WTC11 (cell line): ENCODE measurements at places on chromosomes 1 and 21. TPM values are rescaled to one million over a fixed set of nuclear protein-coding genes. Genes with fewer than 3 reads are reported as not detected.

Gene CACNA1S
- 0.02 to 0.09 TPM (median 0.07 TPM) in 3 replicates for total RNA-seq

Gene KIF26B
- 0.41 to 1.2 TPM (median 0.55 TPM) in 3 replicates for total RNA-seq

- no peaks in the 10 kb centered on the region for H3K36me3 ChIP-seq
- H3K4me3 ChIP-seq = no peak overlapping the region
- H3K27ac ChIP-seq = no peak overlapping the region
- no peak for DNase-seq
- H3K4me1 ChIP-seq = peaks cover 20% of the 10 kb centered on the region
Measured at GRCh38 chr1:96840396-96840795, 118.8 kb downstream of the PTBP2 start.

- no peak for DNase-seq
- H3K27ac ChIP-seq = no peak overlapping the region
- H3K36me3 ChIP-seq = peaks cover 3% of the 10 kb centered on the region
- H3K4me3 ChIP-seq = no peak overlapping the region
- peaks cover 8% of the 10 kb centered on the region for H3K4me1 ChIP-seq
- no peaks in the 10 kb centered on the region for H3K27me3 ChIP-seq
Measured at GRCh38 chr21:41921021-41921420, 32.8 kb downstream of the C2CD2 start.

GRCh38 chr1:43227143-43227764 lies 42.5 kb upstream of the TMEM125 start:
- H3K4me3 ChIP-seq = no peak overlapping the region
- peaks cover 20% of the 10 kb centered on the region for H3K4me1 ChIP-seq
- H3K36me3 ChIP-seq = no peaks in the 10 kb centered on the region
- DNase-seq = peak; percentile 96
- peaks cover 3% of the 10 kb centered on the region; the same call in 1 of the 2 replicates for H3K27me3 ChIP-seq

- H3K27me3 ChIP-seq = no peaks in the 10 kb centered on the region; the same call in 1 of the 2 replicates
- H3K4me1 ChIP-seq = peaks cover 19% of the 10 kb centered on the region
- H3K27ac ChIP-seq = no peak overlapping the region
- no peak overlapping the region for H3K4me3 ChIP-seq
Measured at GRCh38 chr1:178498896-178499675, 2.3 kb upstream of the CLEC20A start.

- no peaks in the 10 kb centered on the region; the same call in 1 of the 2 replicates for H3K27me3 ChIP-seq
- H3K27ac ChIP-seq = peak overlapping the region; percentile 46
- no peak overlapping the region for H3K4me3 ChIP-seq
- H3K36me3 ChIP-seq = peaks cover 18% of the 10 kb centered on the region
- H3K4me1 ChIP-seq = peaks cover 21% of the 10 kb centered on the region
Measured at GRCh38 chr1:207306603-207307002, 14.9 kb upstream of the CD55 start.

DNA sequence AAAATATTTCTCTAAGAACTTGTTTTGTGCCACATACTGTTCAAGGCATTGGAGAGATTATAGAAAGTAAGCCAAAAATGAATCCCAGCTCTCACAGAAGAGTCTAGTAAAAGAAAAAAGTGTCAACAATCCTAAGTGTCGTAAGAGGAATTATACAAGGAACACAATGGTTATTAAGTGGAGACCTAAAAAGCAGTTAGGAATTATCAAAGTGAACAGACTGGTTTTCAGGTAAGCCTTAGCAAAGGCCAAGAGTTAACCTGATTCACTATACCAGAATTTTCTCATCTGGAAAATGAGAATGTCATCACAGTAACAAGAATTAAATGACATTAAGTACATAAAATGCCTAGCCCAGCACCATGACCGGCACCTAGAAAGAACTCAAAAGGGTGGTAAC lies 15.6 kb downstream of the SERBP1 start:
- H3K27ac ChIP-seq = peak overlapping the region; percentile 37; the same call in 1 of the 2 replicates
- H3K4me1 ChIP-seq = peaks cover 21% of the 10 kb centered on the region
- peaks cover 79% of the 10 kb centered on the region for H3K36me3 ChIP-seq
- no peak for DNase-seq
- H3K4me3 ChIP-seq = no peak overlapping the region
- no peaks in the 10 kb centered on the region for H3K27me3 ChIP-seq

- H3K4me3 ChIP-seq = no peak overlapping the region
- H3K27me3 ChIP-seq = no peaks in the 10 kb centered on the region
- H3K36me3 ChIP-seq = no peaks in the 10 kb centered on the region
- peaks cover 25% of the 10 kb centered on the region for H3K4me1 ChIP-seq
- H3K27ac ChIP-seq = no peak overlapping the region
- no peak for DNase-seq
Measured at GRCh38 chr21:28253338-28253737, 739.3 kb downstream of the LTN1 start.

Gene CD84
- 0.02 to 0.30 TPM (median 0.17 TPM) in 3 replicates for total RNA-seq

DNA sequence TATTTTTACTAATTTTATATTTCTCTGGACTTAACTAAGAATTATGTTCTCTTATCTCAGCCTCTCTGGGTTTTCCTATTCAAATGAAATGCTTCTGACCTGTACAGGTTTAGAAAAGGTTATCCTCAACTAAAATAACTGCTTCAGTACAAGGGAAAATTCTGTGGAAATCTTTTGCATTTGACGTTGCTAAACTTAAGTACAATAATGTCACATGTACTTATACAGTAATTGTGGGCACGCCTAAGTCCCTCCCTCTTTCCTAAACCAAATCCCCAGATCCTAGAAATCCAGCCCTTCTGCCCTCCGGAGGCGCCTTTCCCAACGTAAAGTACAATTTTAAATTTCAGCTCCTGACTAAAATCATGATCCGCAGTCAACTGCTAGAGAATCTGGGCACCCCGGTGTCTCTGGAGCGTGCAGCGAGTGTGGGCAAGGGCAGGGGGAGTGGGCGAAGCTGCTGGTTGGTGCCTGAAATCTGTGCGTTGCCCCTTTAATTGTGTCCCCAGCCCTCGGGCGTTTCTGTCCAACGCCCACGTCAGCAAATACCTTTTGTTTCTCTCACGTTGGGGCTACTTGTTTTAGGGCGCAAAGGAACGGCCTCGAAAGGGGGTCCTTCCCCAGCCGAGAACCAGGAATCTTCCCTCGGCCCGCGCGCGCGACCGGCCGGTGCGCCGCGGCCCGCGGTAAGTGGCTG lies at the start of gene ZBTB8A:
Gene ZBTB8A, plus strand, starts transcription at position 541 of the 697 bp plus-strand sequence. CDS start 53,505 bp downstream, outside the sequence.
- H3K36me3 ChIP-seq = no peaks in the 10 kb centered on the region
- peak within 1 kb of the TSS; percentile 85 for H3K4me3 ChIP-seq
- peak; percentile 54 for DNase-seq
- peaks cover 19% of the 10 kb centered on the region for H3K4me1 ChIP-seq
- H3K27ac ChIP-seq = peak within 1 kb of the TSS; percentile 85

Gene TMCC2
- 9.5 to 11.2 TPM (median 11.2 TPM) in 3 replicates for total RNA-seq

- H3K4me3 ChIP-seq = peak overlapping the region; percentile 98
- H3K27ac ChIP-seq = peak overlapping the region; percentile 99
- peaks cover 41% of the 10 kb centered on the region for H3K36me3 ChIP-seq
- peaks cover 21% of the 10 kb centered on the region for H3K4me1 ChIP-seq
Measured at GRCh38 chr1:93878501-93878888, 511 bp downstream of the DNTTIP2 start.

GRCh38 chr1:156195853-156196252 lies 1.9 kb downstream of the SLC25A44 start:
- DNase-seq = no peak
- peaks cover 35% of the 10 kb centered on the region for H3K4me1 ChIP-seq
- H3K27ac ChIP-seq = peak overlapping the region; percentile 73; the same call in 1 of the 2 replicates
- H3K36me3 ChIP-seq = peaks cover 9% of the 10 kb centered on the region
- no peaks in the 10 kb centered on the region for H3K27me3 ChIP-seq

Gene OR2G6
- total RNA-seq = not detected in 3 replicates

Gene TSSK3
- 1.2 to 2.9 TPM (median 1.7 TPM) in 3 replicates for total RNA-seq

DNA sequence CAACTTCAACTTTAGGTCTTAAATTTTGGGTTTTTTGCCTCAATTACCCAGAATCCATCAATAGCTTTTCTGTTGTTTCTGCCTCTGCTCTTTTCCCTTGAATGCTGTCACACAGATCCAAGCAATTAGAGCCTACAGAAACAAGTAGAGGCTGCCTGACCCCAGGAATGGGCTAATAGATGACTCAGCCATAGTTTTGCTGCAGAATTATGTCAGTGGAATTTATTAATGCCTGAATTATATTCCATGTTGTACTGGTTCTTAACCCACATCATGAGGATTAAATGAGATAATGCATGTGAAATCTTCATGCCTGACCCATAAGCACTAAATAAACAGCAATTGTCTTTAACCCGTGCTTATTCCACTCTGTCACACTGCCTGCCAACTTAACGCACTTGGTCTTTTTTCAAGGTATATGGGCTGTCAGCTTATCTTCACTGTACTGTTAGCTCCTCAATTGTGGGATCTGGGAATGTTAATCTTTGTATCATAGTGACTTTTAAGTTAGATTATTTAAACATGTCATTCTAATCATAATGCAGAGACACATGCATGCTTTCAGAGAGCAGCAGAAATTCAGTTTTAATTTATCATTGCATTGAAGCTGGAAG lies 213.3 kb downstream of the ROR1 start:
- peaks cover 17% of the 10 kb centered on the region for H3K36me3 ChIP-seq
- H3K4me1 ChIP-seq = peaks cover 29% of the 10 kb centered on the region
- H3K4me3 ChIP-seq = no peak overlapping the region
- no peak overlapping the region for H3K27ac ChIP-seq
- H3K27me3 ChIP-seq = no peaks in the 10 kb centered on the region

DNA sequence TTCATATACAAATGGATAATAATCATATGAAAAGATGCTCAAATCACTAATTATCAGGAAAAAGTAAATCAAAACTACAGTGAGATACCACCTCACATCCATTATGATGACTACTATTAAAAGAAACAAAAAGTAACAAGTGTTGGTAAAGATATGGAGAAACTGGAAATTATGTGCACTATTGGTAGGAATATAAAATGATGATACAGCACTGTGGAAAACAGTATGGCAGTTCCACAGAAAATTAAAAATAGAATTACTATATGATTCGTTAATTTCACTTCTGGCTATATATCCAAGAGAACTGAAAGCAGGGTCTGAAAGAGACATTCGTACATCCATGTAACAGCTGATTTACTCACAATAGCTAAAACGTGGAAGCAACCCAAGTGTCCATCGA lies 21.1 kb upstream of the ATP1A1 start:
- no peak overlapping the region for H3K4me3 ChIP-seq
- H3K36me3 ChIP-seq = no peaks in the 10 kb centered on the region
- no peak for DNase-seq
- no peak overlapping the region for H3K27ac ChIP-seq
- H3K4me1 ChIP-seq = peaks cover 17% of the 10 kb centered on the region

Gene LY9
- 0.18 TPM in 1 of 3 replicates, not detected in the others for total RNA-seq

DNA sequence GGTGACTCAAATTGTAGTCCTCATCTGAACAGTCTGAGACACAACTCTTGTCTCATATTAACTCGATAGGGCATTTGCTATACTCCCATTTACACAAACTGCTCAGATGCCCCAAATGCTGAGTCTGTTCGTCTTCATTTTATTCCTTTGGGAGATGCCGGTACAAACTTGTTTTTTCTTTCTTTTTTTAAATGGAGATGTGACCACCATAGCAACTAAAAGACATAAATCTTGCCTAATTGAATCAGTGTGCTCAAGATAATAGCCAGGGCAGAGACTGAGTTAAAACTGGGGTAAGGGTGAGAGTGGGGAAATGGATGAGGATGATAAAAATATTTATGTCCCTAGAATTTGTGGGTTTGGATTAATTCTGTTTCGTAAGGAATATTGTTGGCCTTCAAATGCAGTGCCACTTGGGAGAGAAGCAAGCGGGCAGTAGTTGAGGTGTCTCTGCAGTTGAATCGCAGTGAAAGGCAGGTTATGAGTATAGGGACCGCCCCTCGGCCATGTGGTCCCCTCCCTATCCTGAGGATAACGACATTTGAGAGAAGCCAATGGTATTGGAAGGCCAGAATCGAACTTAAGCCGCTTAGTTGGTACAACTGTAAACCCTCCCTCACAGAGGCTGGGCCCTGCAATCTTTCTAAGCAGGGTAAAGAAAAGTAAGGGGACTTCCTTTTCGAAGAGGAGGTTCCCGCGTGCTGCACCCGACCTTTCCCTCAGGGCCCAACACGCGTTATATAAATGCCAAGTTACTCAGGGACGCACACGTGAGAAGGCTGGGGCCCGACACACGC lies 859 bp upstream of the LRRC8B start:
- H3K27ac ChIP-seq = peak overlapping the region; percentile 33
- H3K4me1 ChIP-seq = peaks cover 25% of the 10 kb centered on the region
- H3K27me3 ChIP-seq = no peaks in the 10 kb centered on the region
- H3K36me3 ChIP-seq = peaks cover 5% of the 10 kb centered on the region; the same call in 1 of the 2 replicates
- peak; percentile 28 for DNase-seq
- peak overlapping the region; percentile 87; the same call in 1 of the 2 replicates for H3K4me3 ChIP-seq
